Activated CD8-positive, alpha-beta memory T cell treated with anti-CD3 and anti-CD28 coated beads for 1 hour (primary cell): ENCODE measurements at places on chromosomes 12 and 14.

DNA sequence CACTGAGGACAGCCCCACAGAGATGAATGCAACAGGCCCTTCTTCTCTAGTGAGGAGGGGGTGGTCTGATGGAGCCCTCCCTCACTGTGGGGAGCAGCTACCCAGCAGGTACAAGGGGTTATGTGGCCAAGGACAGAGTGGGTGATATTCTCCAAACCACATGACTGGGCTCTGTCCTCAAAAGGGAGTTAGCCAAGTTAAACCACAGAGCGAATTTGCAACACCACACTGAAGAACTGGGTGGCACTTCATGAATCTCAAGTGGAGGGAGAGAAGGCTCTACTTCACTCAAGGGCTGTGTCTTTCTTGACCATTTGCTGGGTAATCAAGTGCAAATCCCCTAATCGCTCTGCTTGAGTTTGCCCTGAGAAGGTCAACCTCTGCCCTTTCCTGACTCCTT is 12.5 kb downstream of the GPR68 start:
- DNase-seq: no peak

GRCh38 chr12:111396726-111397445 is 8.8 kb upstream of the SH2B3 start:
- DNase-seq: peak; percentile 90

DNA sequence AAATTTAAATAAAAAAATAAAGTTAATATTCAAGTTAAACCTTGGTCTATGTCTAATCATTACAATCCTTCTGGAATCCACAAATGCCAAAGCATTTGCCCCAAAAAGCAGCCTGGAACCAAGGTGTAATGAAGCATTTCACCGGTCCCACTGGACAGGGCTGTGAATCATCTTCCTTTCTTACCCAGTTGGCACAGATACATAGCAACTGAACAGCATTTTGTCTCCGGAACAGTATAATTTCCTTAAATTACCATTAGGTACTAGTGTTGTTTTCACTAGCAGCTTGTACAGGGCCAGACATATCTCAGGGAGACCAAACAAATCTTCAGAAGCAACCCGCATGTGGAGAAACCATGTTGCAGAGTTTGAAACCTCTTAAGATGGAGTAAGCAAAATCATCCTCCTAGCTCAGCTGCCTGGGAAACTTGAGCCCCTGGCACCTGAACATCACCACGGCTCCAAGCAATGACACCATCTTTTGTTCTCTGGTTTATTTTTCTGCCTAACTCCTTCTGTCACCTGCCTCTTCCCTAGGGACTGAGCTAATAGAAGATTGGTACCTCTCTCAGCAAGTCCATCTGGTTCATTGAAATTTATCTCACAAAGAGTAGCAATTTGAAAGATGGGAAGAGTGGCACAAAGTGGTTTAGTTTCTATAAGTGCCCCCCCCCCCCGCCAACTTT is 17.9 kb upstream of the MDM1 start:
- no peak for DNase-seq

DNA sequence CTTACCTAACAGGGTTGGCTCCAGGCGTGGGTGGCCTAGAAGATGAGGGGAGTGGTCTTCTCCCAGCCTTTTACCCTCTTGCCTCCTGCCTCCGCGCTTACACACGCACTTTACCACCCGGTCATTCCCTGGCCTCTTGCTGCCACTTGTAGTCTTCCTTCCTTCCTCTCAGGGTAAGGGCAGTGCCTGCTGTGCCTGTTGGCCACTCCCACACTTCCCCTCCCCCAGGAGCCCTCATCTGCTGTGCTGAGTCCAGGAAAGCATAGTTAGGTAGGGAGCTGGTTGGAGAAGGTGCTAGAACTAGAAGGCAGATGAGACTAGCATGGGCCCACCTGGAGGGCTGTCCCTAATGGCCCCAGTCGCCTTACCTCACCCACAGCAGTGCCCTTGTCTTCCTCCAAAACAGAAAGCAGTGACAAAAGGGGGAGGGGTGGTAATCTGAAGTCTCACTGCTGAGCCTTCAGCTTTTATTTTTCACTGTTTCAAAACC is 54.3 kb upstream of the SRSF5 start:
- DNase-seq: no peak

GRCh38 chr12:60042835-60043234 is 447.0 kb downstream of the SLC16A7 start:
- DNase-seq: no peak

GRCh38 chr12:75759842-75760572 is 248.6 kb upstream of the KRR1 start:
- no peak for DNase-seq

DNA sequence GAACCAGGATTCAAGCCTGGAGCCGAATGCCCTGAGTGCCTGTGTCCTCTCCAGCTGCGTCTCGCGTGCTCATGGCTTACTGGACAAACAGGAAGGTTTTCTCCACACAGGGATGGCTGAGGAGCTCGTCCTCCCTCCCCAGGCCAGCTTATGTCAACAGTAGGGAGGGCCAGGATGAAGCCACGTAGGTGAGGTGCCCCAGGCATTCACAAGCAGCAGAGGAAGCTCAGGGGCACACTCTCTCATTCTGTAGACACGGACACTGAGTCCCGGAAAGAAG is 49.3 kb downstream of the TRPV4 start:
- no peak for DNase-seq

DNA sequence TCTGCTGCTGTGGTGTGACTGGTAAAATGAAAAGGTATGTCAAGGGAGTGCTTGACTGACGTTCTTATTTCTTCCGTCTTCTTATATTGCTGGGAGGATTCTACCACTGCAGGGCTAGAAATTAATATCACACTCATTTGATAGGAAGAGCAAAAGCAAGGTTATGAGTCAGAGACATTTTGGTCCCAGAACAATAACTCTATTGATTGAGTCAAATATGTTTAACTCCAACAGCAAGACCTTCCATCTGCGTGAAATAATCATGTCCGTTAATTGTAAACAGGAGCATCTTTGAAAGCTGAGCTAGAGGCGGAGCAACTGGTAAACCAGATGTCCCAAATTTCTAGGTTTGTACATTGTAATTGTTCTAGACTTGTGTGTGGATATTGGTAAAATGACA is 1293.6 kb downstream of the AACS start:
- DNase-seq: no peak

DNA sequence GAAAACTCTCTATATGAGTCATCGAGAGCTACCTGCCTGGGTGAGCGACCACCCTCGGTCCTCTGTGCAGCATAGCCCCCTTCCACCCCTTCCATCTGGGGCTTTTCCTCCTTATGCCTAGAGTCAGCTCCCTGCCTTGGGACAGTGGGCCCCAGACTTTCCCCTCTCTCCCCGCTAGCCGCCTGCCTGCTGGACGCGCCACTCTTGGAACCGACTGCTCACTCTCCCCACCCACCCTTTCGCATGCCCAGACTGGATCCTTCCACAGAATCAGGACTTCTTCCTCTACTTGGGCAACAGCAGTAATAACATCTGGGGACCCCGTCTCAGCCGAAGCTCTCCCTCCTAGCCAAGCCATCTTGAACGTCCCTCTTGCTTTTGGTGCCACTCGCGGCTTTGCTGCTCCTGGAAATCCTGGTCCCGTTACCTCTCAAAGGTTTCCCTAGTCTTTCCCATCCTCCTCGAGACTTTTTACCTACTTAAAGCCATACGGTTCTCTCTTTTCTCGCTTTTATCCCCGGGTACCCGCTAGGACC is 671 bp downstream of the ESYT1 start:
- DNase-seq: no peak

GRCh38 chr12:42892702-42893551 is 303.4 kb upstream of the PRICKLE1 start:
- DNase-seq: no peak

DNA sequence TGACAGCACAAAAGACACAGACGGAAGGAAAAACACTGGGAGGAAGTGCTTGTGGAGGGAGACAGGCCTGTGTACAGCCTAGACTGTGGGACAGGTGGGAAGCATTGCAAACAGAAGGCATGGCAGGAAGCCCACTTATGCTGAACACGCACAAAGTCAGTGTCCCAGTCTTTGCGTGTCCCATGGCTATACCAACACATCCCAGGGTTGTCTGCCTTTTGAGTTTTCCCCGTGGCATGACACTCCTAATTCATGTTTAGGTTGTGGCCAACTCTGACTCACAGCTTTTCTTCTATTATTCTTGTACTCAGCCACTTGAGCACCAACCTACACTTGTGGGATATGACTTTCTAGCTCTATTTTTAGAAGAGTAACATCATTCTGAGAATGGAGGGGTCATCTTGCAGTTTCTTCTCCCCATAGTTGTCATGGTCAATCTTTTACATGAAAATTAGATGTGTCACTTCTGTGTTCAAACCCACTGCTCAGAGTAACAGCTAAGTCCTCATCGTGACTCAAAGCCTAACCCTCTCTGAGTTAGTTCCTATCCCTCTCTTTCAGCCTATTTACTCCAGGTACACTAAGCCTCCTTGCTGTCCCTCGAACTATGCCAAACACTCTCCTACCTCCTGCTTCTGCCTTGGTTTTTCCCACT is 27.5 kb upstream of the JPH4 start:
- DNase-seq: no peak

- no peak for DNase-seq
These were observed 188.3 kb downstream of the CALM1 start for GRCh38 chr14:90585106-90585505.

DNA sequence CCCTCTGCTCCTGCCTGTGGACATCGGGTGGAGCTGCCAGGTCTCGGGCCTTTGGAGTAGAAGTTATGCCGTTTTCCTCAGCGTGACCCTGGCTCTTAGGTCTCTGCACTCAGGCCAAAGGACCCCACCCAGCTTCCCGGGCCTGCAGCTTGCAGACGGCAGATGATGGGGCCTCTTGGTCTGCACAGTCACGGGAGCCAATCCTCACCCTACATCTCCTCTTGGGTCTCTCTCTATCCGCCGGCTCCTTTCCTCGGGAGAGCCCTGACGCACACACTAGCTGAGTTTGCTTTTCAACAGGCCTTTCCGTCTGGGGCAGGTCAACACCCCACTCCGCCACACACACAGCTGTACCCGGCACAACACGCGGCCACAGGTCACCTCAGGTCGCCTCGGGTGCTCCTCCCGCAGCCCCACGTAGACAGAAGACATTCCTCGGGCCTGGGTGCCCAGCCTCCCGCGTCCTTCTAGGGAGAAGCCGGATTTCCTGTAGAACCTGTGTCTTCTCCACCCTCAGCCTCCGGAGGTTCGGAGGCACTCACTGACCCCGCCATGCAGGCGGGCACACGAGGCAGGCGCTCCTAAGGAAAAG is 9.9 kb downstream of the GALNT9 start:
- DNase-seq: no peak

- peak; percentile 22 for DNase-seq
These were observed 166.1 kb upstream of the CCND2 start for GRCh38 chr12:4107436-4107878.

- DNase-seq: no peak
These were observed 170.9 kb upstream of the LMNTD1 start for GRCh38 chr12:25723921-25724491.

GRCh38 chr14:41167040-41167439 is 439.6 kb upstream of the LRFN5 start:
- no peak for DNase-seq

DNA sequence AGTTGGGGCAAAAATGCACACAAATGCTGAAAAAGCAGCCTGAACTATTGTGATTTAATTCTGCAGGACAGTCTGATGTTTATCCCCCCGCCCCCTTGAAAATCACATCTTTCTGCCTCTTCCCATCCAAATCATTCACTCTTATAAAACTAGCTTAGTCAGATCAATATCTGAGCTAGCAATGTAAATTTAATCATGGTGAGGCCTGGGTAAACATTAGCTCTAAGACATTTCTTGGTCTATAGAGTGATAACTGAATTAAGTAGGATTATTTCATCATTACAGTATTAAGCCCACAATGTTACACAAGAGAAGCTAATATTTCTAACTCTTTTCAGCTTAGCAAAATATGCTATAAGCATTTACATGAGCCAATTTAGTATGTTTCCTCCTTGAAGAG is 9.1 kb upstream of the PCED1B start:
- no peak for DNase-seq

DNA sequence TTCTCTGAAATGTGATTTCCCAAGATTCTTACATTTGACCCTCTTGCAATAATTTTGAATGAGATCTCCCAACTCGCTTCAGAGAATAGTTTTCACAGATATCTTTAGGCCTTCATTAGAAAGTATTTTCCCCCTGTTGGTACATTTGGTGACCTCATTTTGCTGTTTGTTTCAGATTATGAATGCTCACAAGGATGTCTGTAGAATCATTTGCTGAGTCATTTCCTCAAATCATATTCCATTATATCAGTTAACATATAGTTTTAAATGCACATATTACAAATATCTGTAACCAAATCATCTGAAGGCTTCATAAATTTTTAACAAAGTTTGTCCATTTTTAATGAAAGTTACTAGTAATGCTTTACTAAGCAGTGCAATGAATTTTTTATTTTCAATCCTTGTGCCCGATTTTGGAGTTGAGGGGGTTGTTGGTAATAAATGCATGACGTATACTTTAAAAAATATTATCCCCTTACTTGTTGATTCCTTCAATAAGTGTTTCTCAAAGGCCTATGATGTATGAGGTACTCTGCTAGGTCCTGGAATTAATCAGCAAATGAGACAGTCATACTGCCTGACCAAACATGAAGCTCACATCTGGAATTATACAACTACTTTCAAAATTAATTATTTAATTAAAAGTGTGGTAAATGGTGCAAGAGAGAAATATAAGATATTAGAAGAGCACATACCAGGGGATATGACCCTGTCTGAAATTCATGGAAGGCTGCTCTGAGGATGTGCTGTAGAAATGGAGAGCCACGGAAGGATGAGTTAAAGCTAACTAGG is 126.9 kb upstream of the RAP1B start:
- no peak for DNase-seq

- no peak for DNase-seq
These were observed 379.4 kb upstream of the RGS6 start for GRCh38 chr14:71552809-71553208.
